ENCODE measurements at places on chromosomes 7 and 10. TPM values are rescaled to one million over a fixed set of nuclear protein-coding genes. Genes with fewer than 3 reads are reported as not detected.

DNA sequence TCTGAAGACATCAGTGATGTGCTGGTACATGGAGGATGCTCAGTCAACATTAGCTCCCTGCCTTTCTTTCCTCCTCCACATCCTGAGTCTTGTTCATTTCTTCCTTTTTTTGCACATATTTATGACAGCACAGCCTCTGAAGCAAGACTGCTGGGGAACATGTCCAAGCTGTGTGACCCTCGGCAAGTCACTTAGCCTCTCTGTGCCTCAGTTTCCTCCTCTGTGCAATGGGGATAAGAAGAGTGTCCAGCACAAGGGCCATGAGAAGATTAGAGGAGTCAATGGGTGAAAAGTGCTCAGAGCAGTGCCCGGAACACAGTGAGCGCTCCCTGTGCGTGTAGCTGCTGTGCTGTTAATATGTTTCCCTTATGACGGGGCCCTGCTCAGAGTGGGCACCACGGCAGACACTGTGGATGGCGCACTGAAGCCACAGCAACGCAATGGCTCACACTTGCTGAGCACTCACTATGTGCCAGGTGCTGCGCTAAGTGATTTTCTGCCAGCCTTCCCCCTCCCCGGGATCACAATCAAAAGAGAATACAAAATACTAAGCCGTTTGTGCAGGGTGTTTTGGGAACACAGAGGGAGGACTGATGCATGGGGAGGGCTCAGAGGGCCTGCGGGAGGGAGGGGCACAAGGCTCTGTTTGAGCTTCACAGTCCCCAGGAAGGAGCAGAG lies 28.7 kb downstream of the ZCCHC24 start:
- no peak overlapping the region for H3K4me3 ChIP-seq
- DNase-seq: no peak
- H3K4me1 ChIP-seq: no peaks in the 10 kb centered on the region
- H3K36me3 ChIP-seq: peaks cover 33% of the 10 kb centered on the region
- no peaks in the 10 kb centered on the region for H3K27me3 ChIP-seq
- H3K27ac ChIP-seq: no peak overlapping the region

DNA sequence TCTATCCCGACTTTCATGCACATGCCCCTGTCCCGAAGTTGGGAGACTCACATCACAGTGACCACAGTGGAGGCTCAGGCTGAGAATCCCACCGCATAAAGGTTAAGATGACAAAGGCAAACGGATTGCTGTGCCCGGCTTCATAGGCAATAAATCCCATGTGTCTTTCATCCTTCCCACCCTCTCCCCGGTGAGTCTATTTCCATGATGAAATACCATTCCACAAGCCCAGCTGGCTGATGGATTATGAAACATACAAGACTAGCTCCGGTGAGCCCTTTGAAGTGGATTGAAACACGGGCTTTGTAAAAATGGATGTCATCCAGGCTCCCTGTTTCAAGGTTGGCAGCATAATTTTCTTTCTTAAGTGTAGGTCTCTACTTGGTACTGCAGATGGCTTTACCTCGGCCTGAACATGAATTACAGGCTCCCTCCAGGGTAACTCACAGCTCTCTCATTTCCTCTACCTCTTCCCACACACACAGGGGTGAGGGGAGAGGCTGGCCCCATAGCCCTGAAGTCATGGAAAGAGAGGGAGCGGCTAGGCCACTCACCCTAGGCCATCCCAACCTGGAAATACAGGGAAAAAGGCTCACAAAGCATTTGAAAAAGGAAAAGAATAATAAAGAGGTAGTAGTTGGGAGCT lies 92.0 kb upstream of the CALN1 start:
- no peak overlapping the region for H3K27ac ChIP-seq
- no peaks in the 10 kb centered on the region for H3K27me3 ChIP-seq
- no peak overlapping the region for H3K4me3 ChIP-seq
- DNase-seq: no peak

DNA sequence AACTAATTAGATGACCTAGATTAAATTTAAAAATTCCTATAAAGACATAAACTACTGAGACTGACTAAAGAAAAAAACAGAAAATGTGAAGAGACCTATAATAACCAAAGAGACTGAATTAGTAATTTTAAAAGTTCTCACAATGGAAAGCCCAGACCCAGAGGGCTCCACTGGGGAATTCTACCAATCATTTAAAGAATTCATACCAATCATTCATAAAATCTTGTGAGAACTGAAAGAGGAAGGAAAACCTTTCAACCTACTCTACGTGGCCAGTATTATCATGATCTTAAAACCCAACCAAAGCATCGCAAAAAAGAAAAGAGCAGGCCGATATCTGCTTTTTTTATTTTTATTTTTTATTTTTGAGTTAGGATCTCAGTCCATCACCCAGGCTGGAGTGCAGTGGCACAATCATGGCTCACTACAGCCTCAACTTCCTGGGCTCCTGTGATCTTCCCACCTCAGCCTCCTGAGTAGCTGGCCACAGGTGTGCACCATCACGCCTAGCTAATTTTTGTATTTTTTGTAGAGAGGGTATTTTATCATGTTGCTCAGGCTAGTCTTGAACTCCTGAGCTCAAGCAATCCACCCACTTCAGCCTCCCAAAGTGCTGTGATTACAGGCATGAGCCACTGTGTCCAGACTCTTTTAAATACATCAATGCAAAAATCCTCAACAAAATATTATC lies 48.6 kb downstream of the DGKI start:
- H3K4me1 ChIP-seq: no peaks in the 10 kb centered on the region
- H3K27ac ChIP-seq: no peak overlapping the region
- no peak for DNase-seq
- no peaks in the 10 kb centered on the region for H3K27me3 ChIP-seq
- H3K36me3 ChIP-seq: no peaks in the 10 kb centered on the region

DNA sequence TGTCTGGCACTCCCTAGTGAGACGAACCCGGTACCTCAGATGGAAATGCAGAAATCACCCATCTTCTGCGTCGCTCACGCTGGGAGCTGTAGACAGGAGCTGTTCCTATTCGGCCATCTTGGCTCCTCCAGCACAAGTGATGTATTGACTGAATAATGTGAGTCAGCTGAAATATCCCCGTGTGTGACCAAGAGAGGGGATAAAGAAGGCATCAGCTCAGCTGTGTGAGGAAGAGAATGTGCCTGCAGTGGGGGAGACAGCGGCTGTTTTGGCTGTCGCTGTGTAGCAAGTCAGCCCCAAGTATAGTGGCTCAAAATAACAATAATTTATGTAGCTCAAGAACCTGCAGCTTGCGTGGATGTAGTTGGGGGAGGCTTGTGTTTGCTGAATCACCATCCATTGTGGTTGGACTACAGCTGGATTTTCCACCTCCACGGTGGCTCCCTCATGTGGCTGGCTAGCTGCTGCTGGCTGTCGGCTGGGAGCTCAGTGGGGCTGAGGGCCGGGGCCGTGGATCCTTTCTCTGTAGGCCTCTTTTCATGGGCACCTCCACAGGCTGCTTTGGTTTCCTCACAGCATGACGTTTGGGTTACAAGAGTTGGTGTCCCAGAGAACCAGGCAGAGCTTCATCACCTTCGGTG lies 434.5 kb downstream of the CCSER2 start:
- no peak overlapping the region for H3K4me3 ChIP-seq
- H3K36me3 ChIP-seq: no peaks in the 10 kb centered on the region
- DNase-seq: no peak
- no peaks in the 10 kb centered on the region for H3K27me3 ChIP-seq
- no peak overlapping the region for H3K27ac ChIP-seq

- DNase-seq: no peak
- no peaks in the 10 kb centered on the region for H3K36me3 ChIP-seq
- H3K4me3 ChIP-seq: no peak overlapping the region
- H3K27ac ChIP-seq: no peak overlapping the region
- no peaks in the 10 kb centered on the region for H3K27me3 ChIP-seq
These were observed 90.5 kb upstream of the ARMC3 start for GRCh38 chr10:22837351-22837750.

PDK4 gene
- 53.5 TPM for polyA plus RNA-seq

SPDYE6 gene
- not detected for polyA plus RNA-seq

SAP25 gene
- 4.7 TPM for polyA plus RNA-seq

CLRN3 gene
- polyA plus RNA-seq: not detected

PAX4 gene
- polyA plus RNA-seq: not detected
